Stimulated activated CD4-positive, alpha-beta T cell treated with anti-CD3 and anti-CD28 coated beads, Interleukin-1b, Interleukin-23, amount 100 ng/mL, for 4 hours (primary cell): ENCODE measurements at places on chromosomes 2 and 18.

- DNase-seq: no peak
Measured at GRCh38 chr2:7919510-7919909, 762.3 kb upstream of the ID2 start.

DNA sequence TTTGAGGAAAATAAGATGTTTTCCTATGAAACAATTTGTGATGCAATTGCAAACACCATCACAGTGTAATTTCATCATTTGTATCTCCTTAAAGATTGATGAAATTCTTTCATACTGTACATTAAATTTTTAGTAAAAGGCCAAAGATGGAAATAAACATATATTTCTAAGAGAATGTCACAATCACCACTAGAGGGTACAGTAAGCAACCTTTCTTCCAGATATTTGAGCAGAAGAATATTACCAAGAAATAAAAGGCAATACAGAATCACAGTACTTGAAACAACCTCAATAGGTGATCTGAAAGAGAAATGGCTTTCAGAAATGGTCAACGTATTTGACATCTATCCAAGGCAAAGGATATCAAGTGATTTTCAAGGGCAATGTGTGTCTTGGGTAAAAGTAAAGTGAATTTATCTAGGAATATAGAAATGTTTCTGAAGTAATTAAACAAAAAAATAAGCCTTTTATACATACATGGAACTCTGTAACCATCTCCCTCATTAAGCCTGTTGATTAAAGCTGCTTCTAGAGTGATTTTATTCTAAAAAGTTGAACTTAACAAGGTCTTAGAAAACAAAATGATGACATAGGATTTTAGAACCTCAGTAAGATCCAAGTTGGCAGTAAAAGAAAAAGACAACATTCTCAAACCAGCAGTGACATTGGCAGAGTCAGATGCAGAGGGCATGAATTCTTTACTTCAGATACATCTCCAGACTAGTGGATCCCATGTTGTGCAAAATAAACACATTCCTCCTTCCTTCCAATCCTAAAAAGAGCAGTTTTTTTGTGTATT, 90.3 kb upstream of the SESTD1 start:
- DNase-seq: no peak

- no peak for DNase-seq
Measured at GRCh38 chr2:10245021-10245420, 57.7 kb upstream of the HPCAL1 start.

GRCh38 chr2:160087854-160088745, 25.7 kb upstream of the PLA2R1 start:
- no peak for DNase-seq

DNA sequence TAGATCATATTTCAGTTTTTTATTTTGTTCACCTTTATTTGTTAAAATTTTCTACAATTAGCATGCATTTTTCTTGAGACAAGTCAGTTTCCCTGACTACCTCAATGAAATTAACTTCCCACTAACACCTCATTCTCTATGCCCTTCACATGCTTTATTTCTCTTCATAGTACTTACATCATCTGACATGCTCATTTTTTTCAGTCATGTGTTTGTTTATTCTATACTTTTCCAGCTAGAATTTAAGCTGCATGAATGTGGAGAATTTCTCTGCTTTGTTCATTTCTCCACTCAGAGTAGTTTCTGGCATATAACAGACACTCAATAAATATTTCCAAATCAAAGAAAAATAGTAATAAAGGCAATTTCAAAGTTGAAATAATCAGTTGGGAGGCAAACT, 78.9 kb upstream of the SCN7A start:
- DNase-seq: no peak

DNA sequence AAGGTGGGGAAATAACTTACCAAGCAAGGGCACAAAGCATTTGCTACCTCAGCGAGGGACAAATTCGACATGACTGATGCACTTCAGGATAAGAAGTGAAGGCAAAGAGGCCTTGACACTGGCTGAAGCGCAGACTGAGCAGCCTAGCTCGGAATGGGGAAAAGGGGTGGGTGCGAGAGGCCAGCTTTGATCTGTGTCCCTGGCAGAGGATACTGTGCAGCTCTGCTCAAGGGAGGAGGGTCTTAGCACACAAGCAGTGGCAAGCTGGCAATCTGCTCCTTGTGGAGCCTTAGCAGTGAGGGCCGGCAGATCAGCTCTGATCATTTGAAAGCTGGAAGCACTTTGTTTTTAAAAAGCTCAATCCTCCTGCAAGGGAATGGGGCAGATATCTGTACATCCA, 222.3 kb downstream of the ZBTB7C start:
- no peak for DNase-seq

DNA sequence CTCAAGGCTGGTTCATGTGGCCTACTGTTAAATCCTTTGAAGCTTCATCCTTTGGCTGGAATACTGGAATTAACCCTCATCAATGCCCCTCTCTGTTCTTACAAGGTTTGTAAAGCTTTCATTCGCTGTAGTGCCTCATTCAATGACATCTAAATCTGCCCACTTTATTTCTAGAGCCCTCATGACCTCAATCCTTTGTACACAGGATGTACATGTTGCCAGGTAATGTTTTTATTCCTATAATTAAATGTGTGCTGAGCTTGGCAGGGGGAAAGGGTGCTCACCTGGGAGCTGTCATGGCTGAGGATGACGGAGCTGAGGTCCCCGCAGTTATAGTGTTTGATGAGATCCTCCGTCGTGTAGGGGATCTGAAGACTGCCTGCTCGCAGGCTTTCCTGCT, 39.3 kb downstream of the TRABD2A start:
- no peak for DNase-seq

GRCh38 chr2:1992280-1992679, 248.0 kb upstream of the PXDN start:
- no peak for DNase-seq

DNA sequence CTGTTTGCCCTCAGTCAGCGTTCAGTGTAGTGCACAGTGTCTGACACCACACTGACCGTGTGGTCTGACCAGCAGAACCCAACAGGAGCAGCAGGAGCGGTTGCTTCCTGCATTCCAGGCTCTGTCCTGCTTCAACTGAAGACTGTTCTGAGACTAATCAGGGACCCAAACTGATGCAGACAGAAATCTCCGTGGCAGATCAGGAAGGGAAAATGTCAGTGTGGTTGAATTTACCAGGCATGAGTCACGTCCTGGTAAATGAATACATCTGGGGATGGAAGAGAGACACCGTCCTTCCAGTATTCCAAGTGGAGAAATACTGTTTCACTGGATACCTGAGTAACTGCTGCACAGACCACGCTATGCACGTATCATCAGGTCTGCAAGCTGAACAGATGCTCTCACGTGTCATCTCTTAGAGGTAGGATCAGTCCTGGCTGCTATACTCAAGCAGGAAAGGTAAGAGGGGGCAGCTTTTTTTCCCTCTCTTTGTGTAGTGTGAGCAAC, 223.6 kb upstream of the EPAS1 start:
- no peak for DNase-seq

DNA sequence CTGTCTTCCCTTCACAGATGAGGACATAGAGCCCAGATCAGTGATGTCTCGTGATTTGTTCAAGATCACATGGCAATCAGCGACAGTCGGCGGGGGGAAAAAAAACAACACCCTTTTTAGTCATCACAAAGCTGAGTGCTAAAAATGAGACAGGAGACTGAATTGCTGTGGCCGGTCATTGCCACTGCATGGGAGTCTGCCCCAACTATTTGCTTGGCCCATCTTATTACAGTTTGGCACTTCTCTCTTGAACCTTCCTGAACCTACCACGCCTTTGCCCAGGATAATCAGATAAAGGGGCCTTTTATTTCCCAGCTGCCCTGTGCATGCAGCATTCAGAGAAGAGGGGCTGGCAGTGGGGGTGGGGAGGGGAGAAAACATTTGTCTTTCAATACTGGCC, 42.7 kb downstream of the SETBP1 start:
- no peak for DNase-seq

GRCh38 chr18:63320123-63320974, 780 bp upstream of the BCL2 start:
- peak; percentile 81 for DNase-seq

GRCh38 chr2:40286721-40287120, 165.2 kb downstream of the SLC8A1 start:
- no peak for DNase-seq

DNA sequence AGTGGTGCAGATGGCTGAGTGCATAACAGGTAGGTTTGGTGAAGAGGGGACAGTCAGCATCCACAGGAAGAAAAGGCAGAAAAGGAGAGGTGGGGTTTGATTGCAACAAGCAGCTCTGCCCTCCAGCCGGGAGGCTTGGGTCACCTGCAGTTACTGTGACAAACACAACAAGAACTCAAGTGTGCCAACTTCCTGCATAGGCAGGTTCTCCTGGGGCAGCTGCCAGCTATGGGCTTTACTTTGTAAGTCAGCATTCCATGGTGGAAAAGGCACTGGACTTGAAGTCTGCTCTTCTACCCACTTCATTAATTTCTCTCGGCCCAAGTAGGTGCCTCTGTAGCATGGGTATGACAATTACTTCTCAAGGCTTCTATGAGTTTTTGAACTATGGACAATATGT, 98.9 kb downstream of the MYT1L start:
- no peak for DNase-seq

GRCh38 chr2:214203744-214204289, 207.0 kb upstream of the VWC2L start:
- no peak for DNase-seq

GRCh38 chr2:126699716-126700581, 44.0 kb downstream of the GYPC start:
- no peak for DNase-seq

GRCh38 chr2:8545695-8546611, 135.9 kb upstream of the ID2 start:
- DNase-seq: no peak

- DNase-seq: no peak
Measured at GRCh38 chr18:41145516-41145915, 809.5 kb upstream of the PIK3C3 start.

- DNase-seq: peak; percentile 54
Measured at GRCh38 chr18:76822506-76823160, at the start of gene ZNF236. Gene ZNF236, plus strand, starts transcription at chr18:76822557. Its CDS starts 51 bp downstream, at chr18:76822608.

DNA sequence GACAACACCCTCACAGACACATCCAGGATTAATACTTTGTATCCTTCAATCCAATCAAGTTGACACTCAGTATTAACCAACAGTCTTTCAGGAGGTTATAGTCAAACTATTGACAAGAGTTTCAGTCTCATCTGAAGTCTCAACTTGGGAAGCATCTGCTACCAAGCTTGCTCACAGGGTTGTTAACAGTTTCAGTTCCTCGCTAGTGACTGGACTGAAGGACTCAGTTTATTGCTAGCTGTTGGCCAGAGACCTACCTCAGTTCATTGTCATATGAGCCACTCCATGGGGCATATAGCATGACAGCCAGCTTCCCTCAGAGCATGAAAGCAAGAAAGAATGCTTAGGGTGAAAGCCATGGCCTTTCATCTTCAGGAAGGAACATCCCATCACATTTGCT, 228.6 kb downstream of the EPHA4 start:
- DNase-seq: no peak

DNA sequence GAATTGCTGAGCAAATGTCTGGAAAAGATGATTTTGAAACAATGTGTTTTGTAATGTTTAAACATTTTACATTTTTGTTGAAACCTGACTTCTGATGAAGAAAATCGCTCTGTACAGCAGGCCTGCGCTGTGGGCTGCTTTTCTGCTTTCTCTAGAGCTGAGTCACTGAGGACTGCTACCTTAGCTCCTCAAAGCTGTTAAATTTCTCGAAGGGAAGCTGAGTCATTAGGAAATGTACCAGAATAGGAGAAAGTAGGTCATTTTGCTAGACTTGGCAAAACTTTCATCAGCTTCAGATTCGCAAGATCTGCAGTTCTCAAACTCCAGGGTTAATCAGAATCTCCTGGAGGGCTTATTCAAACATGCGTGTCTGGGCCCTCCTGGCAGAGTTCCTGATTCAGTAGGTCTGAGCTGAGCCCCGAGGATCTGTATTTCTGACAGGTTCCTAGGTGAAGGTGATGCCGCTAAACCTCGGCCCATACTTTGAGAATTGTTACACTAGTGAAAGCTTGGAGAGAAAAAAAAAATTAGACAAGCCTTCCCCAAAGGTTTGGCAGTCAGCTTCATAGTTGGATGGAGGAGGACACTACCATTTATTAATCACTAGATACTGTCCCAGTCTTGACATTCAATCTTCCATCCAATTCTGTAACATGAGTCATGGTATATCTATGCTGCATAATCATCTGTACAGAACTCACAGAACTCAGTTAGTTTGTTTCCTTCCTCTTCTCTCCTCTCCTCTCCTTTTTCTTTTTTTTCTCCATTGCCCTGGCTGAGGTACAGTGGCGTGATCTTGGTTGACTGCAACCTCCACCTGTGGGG, 297.6 kb downstream of the PARD3B start:
- DNase-seq: peak; percentile 2

- no peak for DNase-seq
Measured at GRCh38 chr2:201114846-201115245, 1.1 kb upstream of the CFLAR start.

- no peak for DNase-seq
Measured at GRCh38 chr2:56313500-56313921, 129.7 kb downstream of the CCDC85A start.

- DNase-seq: no peak
Measured at GRCh38 chr2:204799791-204800190, 254.5 kb downstream of the PARD3B start.

GRCh38 chr2:113238871-113239839, 39.6 kb downstream of the PAX8 start:
- DNase-seq: no peak

- no peak for DNase-seq
Measured at GRCh38 chr18:27253571-27253970, 68.5 kb upstream of the CHST9 start.

GRCh38 chr2:42964439-42965083, 172.2 kb upstream of the HAAO start:
- DNase-seq: no peak

DNA sequence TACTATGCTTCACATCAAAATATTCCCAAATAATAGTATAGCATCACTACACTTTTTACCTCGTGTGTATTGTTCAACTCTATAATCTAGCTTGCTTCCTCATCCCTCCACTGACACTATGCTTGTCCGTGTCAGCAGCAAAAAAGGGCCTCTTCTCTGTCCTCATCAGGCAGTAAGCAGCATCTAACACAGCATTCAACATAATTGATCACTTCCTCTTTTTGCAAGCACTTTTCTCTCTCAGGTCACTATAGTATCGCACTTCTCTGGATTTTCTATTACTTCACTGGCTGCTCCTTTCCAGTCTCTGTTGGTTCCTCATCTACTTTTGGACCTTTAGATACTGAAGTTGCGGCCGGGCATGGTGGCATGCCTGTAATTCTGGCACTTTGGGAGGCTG, 64.9 kb upstream of the ZSWIM2 start:
- no peak for DNase-seq

DNA sequence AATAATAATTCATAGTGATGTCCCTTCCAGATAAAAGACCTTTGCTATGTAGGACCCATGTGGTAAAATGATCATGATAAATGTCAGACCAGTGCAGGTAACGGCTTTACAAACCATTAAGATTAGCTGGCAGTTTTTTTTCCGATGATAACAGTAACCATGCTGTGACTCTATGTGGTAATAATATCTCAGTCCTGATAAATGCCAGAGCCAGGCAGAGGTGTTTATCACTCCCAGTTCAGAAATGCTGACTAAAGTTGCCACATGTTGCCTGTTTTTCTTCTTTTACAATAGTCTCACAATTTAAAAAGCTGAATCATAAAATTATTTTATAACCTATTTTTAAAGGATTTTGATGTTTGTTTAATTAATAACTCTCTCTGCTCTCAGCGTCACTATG, 565.1 kb downstream of the ARHGAP15 start:
- no peak for DNase-seq

GRCh38 chr2:1802046-1802445, 57.7 kb upstream of the PXDN start:
- no peak for DNase-seq
